ENCODE measurements at places on chromosomes 4 and X. TPM values are rescaled to one million over a fixed set of nuclear protein-coding genes. Genes with fewer than 3 reads are reported as not detected.

DNA sequence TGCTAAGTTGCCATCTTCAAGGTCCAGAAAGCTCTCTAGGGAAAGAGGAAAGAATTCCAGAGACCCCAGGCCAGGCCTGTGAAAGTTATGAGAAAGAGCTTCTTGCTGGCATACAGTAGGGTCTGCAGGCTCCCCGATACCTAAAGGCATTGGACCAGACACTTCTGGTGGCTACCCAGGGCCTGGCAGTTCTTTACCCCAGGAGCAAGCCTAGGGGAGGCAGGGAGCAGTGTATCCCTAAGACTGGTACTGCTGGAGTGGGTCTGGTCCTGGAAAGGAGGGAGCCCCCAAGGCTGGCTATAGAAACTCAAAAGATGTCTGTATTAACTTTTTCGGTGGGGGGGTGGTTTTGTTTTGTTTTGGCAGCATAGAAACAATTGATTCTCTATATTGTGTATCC is 19.8 kb upstream of the FAM193A start:
- DNase-seq: peak; percentile 7

DNA sequence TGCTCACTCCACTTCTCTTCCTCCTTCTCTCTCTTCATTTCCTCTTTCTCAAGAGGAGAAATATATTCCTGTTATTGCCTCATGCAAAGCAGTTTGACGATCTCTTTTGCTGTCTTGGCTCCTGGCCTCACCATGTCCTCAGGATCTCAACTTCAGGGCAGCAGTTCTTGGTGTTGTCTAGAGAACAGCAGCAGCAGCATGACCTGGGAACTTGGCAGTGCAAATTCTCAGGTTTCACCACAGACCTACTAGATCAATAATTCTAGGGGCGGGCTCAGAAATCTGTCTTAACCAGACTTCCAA is 193.4 kb upstream of the EDNRA start:
- DNase-seq: no peak

DNA sequence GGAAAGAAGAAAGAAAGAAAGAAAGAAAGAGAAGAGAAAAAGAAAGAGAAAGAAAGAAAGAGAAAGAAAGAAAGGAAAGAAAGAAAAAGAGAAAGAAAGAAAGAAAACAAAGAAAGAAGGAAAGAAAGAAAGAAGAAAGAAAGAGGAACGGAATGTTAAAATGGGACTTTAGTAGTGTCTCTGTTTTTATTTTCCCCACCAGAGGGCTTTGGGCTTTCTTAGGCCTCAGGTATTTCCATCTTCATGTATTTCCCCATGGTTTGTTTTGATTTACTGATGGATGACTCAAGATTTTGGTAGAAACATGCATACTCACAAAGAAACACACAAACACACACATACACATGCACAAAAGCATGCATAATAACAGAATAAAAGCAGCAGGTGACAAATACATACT is 181.2 kb downstream of the AFF2 start:
- DNase-seq: no peak

- no peak for DNase-seq
Measured at GRCh38 chrX:45472968-45473367, 272.3 kb upstream of the DIPK2B start.

Gene CASP3
- total RNA-seq: 84.4 TPM

Gene CFP
- total RNA-seq: 2.2 TPM

GRCh38 chr4:75683482-75684155 is 10.4 kb upstream of the G3BP2 start:
- no peak for DNase-seq

GRCh38 chr4:6620296-6620695 is 20.2 kb upstream of the MRFAP1 start:
- no peak for DNase-seq

DNA sequence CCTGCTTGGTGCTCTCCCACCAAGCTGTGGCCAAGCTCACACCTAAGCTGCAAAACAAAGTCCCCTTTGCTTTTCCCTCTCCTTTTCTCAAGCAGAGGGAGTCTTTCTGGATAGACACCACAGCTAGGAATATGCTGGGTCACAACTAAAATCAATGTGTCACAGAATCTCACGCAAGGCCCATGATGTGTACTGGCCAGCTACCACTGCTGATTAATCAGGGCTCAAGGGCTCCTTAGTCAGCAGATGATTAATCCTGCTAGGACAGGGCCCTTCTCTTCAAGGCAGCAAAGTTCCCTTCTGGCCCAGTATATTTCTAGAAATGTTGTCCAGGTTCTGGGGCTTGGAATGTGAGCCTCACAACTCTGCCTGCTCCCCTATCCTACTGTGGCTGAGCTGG is 32.0 kb upstream of the TENT5D start:
- DNase-seq: no peak

GRCh38 chrX:136899221-136899620 is 18.7 kb upstream of the RBMX start:
- DNase-seq: no peak

GRCh38 chr4:84887824-84888223 is 78.7 kb downstream of the WDFY3 start:
- DNase-seq: no peak

Gene RNF113A
- 10.9 TPM for total RNA-seq

DNA sequence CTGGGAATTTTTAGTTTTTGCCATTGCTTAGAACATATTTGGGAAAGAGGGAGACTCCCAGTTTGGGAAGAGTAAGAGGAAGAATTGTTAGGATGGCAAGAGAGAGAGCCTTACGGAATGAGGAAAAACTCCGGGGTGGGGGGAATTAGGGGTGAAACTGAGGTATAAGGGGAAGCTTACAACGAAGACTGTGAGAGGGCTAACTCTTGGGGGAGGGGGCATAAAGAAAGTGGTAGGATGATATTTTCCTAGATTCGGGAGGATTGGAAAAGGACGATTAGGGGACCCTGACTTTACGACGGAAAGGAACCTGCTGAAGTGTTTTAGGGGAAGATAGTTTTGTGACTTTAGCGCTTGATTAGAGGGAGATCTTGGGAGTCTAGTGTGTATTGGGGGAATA is 86.2 kb upstream of the HPRT1 start:
- DNase-seq: peak; percentile 5

Gene AP1S2
- 380 TPM for total RNA-seq

DNA sequence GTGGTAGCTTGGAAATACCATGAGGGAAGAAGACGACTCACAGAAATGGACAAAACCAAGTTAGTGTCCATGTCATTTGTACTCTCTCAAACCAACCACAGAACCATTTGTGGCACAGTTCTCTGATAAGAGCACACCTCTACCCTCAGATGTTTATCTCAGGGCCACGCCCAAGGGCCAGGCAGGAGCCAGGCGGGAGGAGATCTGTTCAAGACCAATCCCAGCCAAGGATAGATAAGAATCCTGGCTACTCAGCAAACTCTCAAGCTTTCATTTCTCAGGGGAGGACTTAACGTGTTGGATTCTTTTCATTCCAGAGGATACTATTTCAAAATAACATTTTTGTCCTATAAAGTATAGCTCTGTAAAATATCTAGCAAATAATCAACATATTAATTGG is 95.0 kb downstream of the NYX start:
- DNase-seq: peak; percentile 12

- DNase-seq: peak; percentile 52
Measured at GRCh38 chrX:128800138-128800537, 723.2 kb downstream of the SMARCA1 start.

Measured in GM23338 (cell line).